ENCODE measurements at places on chromosomes 13 and 19.

GRCh38 chr13:114095486-114095885 is 36.9 kb downstream of the RASA3 start:
- DNase-seq: no peak

- no peak for DNase-seq
These were observed 22.0 kb upstream of the TEX29 start for GRCh38 chr13:111298214-111298975.

- DNase-seq: no peak
These were observed 78.4 kb downstream of the GPC6 start for GRCh38 chr13:93304868-93305613.

- DNase-seq: no peak
These were observed 1.3 kb downstream of the RAD23A start for GRCh38 chr19:12946731-12947496.

DNA sequence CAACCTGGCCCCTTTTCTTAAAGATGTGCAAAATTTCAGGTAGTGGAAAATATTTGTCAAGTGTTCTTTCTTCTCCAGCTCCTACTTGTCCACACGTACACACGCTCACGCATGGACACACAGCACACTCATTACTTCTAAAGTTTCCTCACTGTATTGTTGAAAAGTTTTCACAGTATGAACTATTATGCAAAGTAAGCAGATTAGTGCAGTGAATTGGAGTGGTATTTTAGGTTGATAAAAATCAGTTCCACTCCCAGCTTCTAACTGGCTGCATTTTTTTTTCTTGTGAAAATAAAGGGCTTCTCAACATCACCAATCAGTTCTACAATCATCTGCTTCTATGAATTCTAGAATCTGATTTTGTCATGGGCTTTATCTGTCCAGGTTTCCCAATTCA is 264.5 kb downstream of the DCT start:
- DNase-seq: no peak

- DNase-seq: no peak
These were observed 9.4 kb downstream of the FCER2 start for GRCh38 chr19:7692417-7693088.

DNA sequence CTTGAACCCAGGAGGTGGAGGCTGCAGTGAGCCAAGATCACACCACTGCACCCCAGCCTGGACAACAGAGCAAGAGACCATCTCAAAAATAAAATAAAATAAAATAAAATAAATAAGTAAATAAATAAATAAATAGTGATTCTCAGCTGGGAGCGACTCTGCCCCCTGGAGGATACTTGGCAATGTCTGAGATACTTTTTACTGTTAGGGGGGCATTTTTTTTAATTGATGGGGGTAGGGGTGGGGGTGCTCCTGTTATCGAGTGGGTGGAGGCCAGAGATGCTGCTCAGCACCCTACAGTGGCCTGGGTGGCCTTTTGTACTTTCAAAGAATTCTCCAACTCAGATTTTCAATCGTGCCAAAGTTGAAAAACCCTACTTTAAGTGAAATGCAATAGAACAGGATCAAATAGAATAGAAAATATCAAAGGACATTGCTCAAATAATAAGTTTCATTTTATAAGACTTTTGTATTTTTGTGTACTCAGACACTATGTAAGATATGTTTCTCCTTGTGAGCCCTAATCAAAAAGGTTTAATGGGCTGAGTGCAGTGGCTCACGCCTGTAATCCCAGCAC is 7.1 kb upstream of the CLPP start:
- no peak for DNase-seq

GRCh38 chr19:35907377-35907745 is 734 bp downstream of the TYROBP start:
- DNase-seq: no peak

DNA sequence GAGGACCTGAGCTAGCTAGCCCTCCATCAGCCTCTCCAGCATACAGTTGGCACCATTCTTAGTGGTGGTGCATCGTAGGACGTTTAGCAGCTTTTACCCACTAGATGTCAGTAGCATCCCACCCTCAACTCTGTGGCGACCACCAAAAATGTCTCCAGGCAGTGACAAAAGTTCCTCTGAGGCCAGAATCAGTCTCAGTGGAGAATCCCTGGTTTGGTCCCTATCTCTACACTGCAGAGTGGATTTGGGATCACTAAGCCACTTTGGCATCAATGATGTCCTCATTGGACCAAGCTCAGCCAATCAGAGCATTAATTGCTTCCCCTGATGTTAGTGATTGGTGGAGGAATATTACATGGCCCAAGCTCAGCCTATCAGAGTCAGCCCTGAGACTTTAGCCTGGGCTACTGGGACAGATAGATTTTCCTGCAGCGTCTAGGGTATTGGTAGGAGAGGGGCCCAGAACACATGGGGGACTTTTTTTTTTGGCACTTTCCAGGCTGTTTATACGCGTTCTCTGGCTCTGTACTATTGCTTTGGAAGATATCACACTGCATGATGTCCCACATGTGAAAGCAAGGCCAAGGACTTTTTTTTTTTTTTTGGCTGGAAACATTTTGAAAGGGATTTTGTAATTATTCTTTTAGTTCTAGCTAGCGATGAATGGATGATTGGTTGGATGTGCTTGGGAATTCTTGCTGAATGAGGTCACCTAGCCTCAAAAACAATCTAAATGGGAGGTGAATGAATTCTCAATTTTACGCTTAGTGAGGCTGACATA is 7.0 kb downstream of the TMEM221 start:
- no peak for DNase-seq

DNA sequence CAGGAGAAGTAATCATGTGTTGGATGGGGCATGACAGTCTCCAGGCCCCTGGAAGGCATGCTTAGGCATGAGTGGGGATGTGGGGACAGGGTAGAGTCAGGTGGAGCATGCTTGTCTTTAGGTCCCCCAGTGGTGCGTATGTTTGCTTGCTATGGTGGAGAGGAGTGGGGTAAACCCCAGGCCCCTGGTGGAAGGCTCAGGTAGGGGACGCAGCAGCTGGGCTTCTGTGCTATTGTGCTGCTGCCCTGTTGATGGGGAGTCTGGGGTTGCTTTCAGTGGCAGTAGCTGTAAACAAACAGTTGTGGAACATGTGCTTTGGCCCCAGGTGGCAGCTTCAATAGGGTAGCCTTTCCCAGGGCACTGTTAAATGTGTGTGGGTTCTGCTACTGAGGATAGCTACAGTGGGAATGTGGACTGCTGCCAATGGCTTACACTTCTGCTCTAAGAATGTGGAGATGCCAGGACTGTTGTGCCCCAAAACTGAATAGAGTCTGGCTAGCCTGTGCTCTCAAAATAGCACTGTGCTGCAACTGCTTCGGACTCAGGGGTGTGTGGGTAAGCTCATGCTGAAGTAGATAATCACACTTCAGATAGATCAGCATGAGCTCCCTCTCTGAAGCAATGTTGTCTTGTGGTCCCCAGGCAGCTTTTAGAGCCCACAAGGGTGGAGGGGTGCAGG is 1257.3 kb downstream of the DIAPH3 start:
- no peak for DNase-seq

- DNase-seq: no peak
These were observed 54.5 kb downstream of the ATP7B start for GRCh38 chr13:51956717-51957116.

DNA sequence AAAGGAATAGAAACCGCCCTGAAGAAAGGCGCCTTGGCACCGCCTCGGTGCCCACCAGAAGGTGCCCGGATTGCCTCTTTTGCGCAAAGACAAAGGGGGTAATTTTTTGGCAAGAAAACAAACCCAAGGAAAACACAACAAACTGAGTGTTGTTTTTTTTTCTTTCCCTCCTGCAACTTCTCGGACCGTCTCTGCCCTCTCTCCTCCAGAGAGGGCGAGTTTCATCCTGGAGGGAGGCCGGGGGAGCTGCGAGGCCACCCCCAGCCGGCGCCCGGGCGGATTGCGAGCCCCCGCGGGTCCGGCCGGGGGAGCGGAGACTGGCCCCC is 2.3 kb downstream of the ZNF536 start:
- DNase-seq: no peak

GRCh38 chr19:40398417-40399131 is 8.6 kb upstream of the HIPK4 start:
- DNase-seq: peak; percentile 14

DNA sequence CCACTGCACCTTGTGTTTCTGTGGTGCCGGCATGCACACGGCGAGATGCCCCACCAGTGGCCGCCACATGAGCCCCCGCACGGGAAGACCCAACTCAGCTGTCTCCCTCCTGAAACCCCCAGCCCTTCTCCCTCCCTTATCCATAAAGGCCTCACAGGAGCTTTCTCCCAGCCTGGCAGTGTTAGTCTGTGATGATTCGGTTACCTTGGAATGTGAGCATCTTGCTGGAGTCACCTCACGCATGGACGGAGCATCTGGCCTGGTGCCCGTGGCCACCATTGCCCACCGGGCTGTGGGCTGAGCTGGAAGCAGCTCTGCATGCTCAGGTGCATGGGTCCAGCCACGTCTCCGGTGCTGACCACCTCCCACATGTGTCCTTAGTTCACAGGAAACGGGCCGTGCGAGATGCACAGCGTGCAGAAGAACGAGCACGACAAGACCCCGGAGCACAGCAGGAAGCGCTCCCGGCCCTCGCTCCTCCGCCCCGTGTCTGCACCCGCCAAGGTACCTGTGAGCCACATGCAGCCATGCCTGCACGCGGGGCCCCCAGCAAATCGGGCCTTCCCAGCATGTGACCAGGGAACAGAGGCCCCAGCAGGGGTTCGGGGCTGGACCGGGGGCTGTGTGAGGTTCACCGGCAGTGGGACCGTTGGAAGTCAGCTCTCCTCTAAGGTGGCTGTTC is 22.0 kb downstream of the SIN3B start:
- DNase-seq: no peak

- DNase-seq: no peak
These were observed 17.6 kb upstream of the COG3 start for GRCh38 chr13:45447050-45447661.

DNA sequence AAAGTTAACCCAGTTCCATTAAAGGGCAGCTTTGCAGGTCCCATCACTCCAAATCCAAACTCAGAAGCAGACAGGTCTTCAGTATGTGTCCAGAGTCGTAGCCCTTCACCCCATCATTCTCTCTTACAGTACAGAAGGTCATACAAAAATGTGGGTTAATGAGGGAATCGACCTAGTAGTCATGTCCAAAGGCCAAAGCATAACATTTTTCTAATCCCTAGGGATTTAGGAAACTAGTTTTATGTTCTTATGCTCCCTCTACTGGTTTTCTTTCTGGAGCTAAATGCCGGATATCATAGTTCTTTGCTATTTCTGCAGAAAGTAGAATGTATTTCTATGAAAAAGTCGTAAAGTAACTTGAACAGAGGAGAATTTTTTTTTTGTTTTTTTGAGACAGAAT is 72.2 kb downstream of the DHRS12 start:
- DNase-seq: no peak

GRCh38 chr13:32134241-32135055 is 102.9 kb downstream of the FRY start:
- no peak for DNase-seq

GRCh38 chr13:110291286-110291685 is 15.7 kb downstream of the COL4A1 start:
- DNase-seq: no peak

- no peak for DNase-seq
These were observed 29.0 kb downstream of the ZNF20 start for GRCh38 chr19:12111176-12111575.

- no peak for DNase-seq
These were observed 17.9 kb upstream of the C2CD4C start for GRCh38 chr19:426725-427445.

GRCh38 chr13:32031815-32032370 is 319 bp downstream of the FRY start:
- DNase-seq: no peak

DNA sequence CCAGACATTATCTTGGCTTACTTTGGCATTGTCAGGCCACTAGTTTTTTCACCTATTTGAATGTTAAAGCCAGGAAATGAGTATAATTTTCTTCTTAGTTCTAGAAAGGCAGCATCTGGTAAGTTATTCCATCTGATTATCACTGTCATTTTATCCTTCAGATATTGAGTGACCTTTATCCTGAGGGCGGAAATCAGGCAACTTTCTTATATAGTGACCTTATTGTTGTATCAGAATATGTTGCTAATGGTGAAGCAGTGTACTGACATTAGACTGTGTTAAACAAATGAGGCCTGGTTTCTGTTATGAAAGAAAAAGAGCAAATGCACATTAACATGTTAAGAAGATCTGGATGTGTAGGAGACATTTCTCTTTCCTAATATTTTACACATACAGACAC is 5.4 kb upstream of the NDFIP2 start:
- DNase-seq: no peak

DNA sequence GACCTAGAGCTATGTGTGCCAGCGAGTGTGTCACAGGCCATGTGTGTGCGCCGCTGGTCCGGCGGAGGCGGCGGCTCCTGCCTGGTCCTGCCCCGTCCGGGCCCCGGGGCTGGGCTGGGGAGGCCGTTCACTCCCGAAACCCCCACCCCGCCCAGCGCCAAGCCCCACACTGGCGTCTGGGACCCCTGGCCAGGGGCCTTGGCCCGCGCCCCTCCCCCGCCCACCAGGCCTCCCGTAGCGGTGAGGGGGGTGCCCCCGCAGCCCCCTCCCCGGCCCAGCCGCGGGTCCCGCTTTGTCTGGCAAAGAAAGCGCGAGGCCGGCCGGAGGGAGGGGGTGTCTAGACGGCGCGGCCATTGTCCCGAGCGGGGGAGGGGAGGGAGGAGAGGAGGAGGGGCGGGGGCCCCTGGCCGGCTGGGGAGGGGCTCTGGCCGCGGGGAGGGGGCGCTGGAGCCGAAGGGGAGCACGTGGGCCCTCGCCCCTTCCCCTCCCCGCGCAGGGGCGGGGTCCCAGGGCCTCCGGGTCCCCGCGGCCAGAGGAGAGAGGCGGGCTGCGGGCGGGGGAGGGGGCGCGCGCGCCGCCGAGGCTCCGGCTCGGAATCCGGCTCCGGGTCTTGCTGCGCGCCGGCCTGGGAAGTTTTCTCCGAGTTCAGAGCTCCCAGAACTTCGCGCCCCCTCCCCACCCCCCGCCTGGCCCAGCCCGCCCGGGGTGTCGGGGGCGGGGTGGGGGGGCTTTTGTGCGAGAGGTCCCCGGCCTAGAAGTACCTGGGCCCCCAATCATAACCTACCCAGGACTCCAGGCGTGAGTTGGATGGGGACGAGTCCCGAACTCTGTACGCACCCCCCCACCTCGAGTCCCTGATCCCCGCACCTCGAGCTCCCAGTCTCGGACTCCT is 888 bp downstream of the NOTCH3 start:
- DNase-seq: no peak

- DNase-seq: no peak
These were observed 114.2 kb downstream of the RAP2A start for GRCh38 chr13:97548138-97548537.

GRCh38 chr19:41322451-41322850 is 12.5 kb downstream of the CCDC97 start:
- no peak for DNase-seq

DNA sequence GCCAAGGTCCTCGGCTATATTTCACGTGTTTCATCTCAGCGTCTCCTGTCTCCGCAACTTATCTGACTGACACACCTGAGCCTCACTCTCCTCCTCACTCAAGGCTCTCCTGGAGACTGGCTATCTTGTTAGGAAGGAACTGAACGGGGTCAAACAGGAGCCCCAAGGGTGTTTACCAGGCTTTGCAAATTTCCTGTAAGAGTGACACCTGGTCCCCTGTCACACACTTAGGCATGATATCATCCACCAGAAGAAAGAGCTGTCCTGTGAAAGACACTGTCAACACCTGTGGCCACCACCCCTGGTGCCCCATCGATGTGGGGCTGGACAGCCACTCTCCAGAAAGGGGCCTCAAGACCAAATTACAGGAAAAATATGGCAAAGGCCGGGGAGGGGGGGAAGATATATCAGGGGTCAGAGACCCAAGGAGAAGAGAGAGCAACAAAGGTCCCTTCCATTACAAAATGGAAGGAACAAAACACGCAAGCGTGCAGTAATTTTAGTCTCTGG is 2.9 kb downstream of the CD70 start:
- DNase-seq: no peak

GRCh38 chr13:86486582-86486981 is 687.4 kb upstream of the SLITRK6 start:
- DNase-seq: no peak

Measured in activated CD8-positive, alpha-beta memory T cell treated with anti-CD3 and anti-CD28 coated beads for 4 hours (primary cell).